ENCODE measurements at places on chromosomes 11 and 22.

GRCh38 chr11:69587454-69588090, 53.4 kb upstream of the CCND1 start:
- DNase-seq, result peak; percentile 23

- no peak for DNase-seq
Observed at GRCh38 chr11:125228993-125229392, 64.4 kb downstream of the PKNOX2 start.

GRCh38 chr22:37640591-37641560, 1.4 kb downstream of the SH3BP1 start:
- no peak for DNase-seq

- DNase-seq, result peak; percentile 79
Observed at GRCh38 chr11:2265396-2265795, 5.0 kb downstream of the ASCL2 start.

DNA sequence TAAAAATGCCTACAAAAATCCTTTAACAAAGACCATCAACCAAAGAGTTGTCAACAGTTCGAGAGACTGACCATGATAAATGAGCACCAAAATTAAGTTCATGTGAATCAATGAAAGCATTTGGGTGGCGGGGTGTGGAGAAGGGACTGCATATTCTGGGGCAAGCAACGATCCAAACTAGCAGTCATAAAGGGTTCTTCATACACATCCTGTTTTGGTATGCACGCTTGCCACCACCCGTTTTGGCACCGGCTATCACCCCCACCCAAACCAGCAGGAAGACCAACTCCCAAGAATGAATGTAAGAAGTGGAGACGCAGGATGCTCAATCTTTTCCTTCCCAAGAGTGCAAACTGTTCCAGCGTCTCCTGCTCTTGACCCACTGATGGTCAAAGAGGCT, 80.8 kb downstream of the SGSM3 start:
- no peak for DNase-seq

GRCh38 chr11:20197881-20198280, 37.6 kb upstream of the DBX1 start:
- no peak for DNase-seq

- DNase-seq, result no peak
Observed at GRCh38 chr11:69138265-69138664, 17.5 kb upstream of the SMIM38 start.

DNA sequence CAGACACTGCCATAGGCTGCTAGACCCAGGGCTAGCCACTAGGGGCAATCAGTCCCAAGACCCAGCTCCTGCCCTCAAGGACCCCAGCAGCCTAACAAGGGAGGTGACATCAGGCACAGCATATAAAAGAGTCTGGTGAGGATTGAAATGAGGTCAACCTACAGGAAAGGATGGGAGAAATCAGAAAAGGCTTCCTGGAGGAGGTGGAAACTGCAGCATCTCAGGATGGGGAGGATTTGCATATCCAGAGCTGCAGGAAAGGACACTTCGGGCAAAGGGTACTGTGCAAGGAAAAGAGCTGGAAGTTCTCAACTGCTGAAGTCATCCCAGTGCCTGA, 2.9 kb upstream of the ARFGAP2 start:
- peak; percentile 84 for DNase-seq

DNA sequence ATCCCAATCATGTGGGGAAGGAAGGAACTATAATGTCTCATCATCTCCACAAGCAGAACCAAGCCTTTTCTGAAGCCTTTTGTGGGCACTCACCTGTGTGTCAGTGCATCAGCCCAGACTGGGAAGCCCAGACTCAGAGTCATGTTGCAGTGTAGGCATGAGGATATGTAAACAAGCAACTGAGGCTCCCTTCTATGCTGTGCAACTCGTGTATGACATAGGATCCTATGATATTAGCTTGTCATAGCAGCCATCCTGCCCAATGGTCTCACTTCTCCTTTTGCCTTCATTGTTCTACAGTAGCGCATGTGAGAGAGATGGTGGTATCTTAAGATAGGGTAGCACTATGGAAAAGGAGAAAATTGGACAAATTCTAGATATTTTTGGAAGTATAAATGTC, 103.4 kb upstream of the OLFML1 start:
- DNase-seq, result peak; percentile 49

DNA sequence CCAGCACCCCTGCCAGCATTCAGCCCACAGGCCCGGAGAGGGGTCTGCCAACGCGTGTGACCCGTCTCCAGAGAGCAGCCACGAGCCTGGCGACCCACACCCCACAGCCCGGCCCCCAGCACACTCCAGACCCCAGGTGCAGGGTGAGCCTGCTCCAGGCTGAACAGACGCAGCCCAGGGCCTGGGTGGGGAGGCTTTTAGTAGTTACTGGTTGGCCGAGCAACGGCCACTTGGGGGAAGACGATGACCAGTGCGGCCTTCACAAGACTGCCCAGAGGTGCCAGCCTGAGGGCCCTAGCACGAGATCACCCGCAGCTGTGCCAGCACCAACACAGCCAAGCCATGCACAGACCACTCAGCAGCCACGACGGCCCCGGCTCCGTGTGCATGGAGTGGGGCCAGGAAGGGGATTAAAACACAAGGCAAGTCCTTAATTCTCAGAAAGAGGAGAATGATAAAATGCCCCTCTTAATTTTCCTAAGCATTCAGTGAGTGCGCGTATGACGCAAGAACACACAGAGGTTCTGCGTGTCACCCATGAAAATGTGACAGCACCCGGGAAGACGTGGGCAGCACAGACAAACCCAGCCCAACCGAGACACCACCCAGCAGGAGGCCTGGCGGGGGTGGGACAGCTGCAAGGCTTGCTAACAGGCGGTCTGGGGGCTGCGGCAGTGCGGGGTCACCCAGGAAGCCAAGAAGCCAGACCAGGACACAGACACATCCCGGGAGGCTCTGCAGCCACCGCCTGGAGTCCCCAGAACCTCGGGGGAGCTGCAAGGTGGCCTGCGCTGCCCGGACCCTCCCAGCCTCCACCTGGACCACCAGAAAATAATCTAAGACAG, 47.6 kb downstream of the BRD1 start:
- no peak for DNase-seq

DNA sequence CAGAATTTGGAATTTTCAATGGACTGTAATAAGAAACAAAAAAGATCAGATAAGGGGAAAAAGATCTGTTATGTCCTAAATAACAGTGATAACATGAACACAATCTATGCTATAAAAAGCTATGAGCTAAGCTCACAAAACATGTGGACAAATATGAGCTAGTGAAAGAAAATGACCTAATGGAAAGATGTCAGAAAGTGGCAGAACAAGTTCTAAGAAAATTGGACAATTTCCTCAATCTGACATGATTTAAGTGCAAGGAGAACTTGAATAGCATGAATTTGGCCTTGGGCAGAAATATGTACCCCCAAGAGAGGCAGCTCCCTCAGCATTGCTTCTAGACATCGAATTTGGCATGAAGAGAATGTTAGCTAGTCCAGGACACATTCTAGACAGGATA, 212.0 kb upstream of the PGR start:
- no peak for DNase-seq

Measured in Karpas-422 (cell line).